ENCODE measurements at places on chromosomes 1 and 21.
A peak's percentile ranks its signal among the peaks of the same experiment; 100 is the strongest.

GRCh38 chr1:26811708-26812107 lies 14.8 kb upstream of the ZDHHC18 start:
- no peak for DNase-seq

DNA sequence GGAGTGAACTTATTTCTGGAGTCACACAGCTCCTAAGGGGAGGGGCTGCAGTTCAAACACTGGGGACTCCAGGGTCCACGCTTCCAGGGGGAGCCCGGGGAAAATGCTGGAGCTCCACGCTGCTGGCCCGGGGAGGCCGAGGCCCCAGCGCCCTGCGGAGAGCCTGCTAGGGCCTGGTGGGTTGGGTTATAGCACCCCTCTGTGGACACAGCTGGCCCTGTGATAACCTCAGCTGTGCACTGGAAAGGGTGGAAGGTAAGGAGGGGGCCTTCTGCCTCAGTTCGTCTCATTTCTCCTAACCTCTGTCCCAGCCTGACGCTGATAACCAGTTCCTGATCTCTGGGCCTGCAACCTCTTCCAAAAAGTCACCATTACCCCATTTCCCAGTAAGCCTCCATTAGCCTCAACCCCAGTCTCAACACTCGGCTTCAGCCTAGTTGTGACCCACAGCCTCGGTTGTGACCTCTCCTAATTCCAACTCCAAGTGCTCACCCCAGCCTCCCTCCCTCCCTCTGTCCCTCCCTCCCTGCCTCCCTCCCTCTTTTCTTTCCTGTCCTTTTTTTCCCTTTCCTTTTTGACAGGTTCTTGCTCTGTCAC lies 7.1 kb downstream of the NBL1 start:
- no peak for DNase-seq

DNA sequence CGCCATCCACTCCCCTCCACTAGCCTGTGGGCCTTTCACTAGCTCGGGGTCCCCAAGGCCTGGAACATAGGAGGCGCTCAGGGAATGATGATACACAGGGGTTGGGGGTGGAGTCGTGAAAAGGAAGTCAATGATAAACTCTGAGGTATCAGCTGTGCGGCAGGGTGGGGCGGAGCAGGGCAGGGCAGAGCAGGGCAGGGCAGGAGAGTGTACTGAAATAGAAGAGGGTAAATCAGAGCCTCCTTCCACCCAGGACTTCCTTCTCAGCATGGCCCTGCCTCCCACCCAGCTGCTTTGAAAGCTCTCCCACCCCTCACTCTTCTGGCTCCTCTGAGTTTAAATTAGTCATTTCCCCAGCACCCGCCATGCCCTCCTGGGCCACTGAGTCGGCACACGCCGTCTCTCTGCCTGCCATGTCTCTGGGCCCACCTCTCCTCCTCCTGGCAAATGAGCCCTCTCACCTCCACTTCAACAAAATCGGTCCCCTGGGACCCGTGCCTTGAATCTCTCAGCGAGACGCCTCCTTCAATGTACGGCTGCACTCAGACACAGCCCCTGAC lies 16.9 kb downstream of the CAPZB start:
- DNase-seq: no peak

DNA sequence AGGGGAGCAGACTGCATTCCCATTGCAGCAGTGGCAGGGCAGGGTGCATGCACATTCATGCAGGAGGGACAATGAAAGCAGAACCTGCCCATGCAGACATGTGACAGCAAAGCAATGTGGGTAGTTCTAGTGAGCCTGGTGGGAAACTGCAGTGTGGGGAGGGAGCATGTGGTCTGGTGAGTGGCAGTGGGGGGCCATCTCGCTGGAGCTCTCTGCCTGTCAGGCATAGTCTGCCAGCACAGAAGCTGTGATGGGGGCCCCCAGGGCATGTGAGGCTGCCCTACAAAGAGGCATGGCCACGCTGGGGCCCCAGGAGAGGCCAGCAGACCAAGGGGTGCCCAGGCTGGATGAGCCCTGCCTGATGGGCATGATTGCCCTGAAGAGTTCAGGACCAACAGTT lies 579.7 kb downstream of the PTPRC start:
- no peak for DNase-seq

DNA sequence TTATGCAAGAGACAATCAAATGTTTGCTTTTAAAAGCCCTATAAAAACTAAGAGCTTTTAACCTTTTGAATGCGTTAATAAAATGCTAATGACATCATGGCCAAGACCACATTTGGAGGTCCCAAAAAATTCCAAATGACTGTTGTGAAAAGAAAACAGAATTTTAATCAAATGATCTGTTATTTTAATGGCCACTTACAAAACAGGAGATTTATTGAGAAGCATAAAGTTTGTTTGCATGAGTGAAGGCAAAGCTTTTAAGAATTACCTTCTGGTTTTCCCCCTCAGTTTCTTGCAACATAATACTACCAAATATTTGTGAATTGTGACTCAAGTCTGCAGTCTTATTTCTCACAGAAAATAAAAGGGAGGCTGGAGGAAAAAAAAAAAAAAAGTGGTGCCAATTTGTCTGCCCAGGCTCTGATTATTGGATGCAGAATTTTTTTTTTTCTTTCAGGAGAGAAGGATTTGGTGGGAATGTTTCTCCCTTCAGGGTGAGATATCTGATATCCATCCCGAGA lies 60.7 kb downstream of the GORAB start:
- peak; percentile 87 for DNase-seq

- peak; percentile 12 for DNase-seq
Measured at GRCh38 chr1:161044908-161045735, 655 bp downstream of the USF1 start.

GRCh38 chr1:28927648-28928313 lies 13.4 kb downstream of the EPB41 start:
- peak; percentile 25 for DNase-seq

GRCh38 chr1:37239225-37239740 lies 205.0 kb upstream of the GRIK3 start:
- DNase-seq: no peak

DNA sequence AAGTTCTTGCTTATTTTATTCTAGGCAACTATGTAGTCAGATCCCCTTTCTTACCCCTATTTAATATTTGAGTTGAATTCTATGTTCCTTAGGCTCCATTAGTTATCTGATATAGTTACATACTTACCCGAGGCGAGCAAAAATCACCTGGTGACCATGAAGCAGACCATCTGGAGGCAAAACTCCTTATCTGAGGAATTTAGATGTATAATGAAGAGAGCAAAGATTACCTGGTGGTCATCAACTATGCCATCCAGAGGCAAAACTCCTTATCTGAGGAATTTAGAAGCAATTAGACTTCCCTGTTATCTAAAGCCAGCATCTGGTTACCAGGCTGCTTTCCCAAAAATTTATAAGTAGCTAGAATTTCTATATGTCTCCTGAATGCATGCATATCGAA lies 129.9 kb downstream of the PATJ start:
- no peak for DNase-seq

DNA sequence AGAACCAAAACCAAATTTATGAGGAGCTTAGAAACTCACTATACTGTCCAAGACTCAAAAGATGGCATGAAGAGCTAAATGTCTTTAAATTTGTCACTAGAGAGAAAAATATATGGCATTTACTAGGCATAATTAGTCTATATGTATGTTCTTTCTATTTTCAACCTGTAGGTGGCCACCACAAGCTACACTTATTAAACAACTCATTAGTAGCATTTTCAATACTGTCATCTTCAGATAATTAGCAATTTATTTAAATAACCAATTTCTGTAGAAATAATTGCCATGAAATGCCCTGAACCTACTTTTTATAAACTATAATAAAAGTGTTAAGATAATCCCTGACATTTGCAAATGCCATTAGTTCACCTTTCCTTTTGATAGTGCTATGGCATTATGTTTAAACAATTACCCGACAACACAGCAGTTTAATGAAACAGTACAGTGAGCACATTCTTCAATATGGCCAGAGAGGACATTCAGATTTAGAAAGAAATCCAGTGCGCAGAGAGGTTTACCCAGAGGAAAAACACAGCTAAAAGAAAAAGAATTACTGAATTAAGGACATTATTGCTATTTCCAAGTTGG lies 522.5 kb downstream of the PTBP2 start:
- no peak for DNase-seq

- DNase-seq: no peak
Measured at GRCh38 chr21:18449605-18450550, 46.3 kb upstream of the TMPRSS15 start.

DNA sequence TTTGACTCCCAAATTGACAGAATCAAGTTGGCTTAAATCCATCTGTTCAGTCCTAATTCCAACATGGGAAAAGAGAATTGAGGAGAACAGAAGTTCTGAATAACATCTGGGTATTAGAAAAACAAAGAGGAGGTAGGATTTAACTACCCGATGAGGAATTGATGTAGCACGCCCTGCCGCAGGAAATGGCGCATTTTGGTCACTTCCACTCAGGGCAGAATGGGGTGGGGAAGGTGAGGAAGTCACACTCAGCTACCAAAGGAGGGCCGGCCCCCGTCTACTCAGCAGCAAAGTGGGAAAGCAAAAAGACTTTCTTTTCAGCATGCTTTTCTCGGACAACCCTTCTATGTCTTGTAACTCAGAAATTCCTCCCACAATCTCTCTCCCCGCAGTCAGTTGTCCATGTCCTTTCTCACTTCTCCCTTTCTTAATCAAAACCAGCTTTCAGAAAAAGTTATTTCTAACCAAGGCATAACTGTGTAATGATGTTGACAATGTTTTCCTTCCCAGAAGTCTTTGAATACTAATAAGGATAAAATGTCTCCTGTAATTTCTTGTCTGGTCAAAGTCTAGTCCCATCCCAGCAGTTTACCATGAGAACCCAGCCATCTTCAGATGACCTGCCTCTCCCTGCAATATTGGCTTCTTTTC lies 60.5 kb upstream of the SIPA1L2 start:
- DNase-seq: peak; percentile 37

DNA sequence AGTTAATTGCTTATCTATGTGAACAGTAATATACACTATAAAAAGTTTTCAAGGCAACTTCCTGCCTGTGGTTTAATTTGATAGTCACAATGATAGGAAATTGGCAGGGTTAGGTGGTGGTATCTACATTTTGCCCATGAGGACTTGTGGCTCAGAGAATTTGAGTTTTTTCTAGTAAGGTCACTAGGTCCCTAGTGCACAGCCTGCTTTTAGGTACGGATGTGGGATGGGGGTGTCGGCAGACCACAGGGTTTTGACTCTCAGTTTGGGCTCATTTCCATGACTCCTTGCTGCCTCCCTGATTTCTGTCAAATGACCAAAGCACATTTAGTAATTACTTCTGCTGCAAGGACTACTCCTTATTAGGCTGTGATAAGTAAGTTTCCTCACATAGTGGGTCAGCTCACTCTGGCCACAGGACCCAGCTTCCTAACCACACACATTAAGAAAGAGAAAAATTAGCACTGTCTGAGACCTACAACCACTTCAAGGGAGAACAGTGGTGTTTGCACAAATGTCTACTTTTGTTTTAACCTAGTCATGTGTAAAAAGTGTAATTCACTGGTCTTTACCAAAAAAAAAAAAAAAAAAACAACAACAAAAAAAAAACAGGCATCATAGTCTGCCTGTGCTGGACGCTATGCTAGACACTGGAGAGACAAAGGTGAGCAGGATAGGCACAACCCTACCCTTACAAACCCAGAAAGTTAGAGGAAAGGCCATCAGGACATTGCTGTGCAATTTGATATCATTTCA lies 43.7 kb downstream of the MRPL39 start:
- DNase-seq: no peak

DNA sequence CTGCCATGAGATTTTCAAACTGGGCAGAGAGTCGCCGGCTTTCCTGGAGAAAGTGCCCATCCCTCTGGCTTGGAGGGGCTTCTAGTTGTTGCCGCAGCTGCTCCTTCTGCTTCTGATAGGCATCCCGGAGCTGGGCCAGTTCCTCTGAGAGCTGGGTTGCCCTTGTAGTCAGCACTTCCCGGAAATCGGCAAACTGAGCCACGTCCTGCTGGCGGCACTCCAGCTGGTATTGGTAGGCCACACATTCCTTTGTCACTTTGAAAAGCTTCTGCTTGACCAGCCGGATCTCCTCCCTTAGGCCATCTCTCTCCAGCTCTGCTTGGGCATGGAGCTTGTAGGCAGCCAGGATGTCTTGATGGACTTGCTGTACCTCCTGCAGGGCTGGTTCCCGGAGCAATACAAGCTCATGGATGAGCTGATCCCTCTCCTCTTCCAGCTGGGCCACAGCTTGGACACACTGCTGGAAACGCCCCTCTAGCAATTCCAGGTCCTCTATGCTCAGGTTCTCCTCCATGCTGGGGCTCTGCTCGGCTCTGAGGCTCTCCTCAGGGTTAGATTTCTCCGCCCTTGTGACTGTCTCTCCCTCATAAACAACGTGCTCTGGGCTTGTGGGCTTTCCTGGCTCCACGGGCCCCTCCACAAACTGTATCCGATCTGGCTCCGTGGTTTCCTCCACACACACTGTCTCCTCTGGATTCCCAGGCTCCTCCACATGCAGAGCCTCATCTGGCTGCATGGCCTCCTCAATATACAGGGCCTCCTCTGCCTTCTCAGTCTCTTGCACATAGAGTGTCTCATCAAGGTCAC lies 7.3 kb downstream of the SYNC start:
- no peak for DNase-seq

DNA sequence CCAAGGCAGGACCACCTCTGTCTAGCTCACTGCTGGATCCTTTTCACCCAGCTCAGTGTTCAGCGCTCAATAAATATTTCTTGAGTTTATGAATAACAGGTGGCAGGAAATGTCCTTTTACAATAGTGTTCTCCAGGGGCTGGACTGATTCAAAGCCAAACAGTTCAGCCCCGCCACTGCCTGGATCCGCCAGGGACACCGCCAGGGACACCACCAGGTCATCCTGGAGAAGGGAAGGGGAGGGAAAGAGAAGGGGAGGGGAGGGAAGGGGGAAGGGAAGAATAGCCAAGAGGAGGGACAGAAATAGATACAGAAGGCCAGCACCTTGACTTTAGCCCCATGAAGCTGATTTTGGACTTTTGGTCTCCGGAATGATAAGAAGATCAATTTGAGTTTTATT lies 255.6 kb downstream of the GRIK3 start:
- DNase-seq: no peak

DNA sequence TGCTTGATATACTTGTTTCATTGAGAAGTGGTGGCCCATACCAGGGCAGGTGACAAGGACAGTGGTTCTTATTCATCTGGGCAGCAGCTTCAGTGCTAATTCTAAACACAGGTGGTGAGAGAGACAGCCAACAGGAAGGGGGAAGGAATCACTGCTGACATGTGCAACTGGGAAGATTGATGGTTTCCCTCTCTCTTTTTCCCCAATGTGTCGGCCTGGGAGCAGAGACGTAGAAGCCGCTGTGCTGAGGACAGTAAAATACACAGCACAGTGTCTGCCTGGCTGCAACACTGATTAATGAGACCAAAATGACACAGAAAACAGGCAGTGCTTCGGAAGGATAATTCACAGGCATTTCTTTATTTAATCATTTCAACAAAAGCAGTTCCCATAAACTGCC lies 48.8 kb downstream of the WARS2 start:
- DNase-seq: no peak

GRCh38 chr1:81430236-81430938 lies 370.3 kb upstream of the ADGRL2 start:
- no peak for DNase-seq

DNA sequence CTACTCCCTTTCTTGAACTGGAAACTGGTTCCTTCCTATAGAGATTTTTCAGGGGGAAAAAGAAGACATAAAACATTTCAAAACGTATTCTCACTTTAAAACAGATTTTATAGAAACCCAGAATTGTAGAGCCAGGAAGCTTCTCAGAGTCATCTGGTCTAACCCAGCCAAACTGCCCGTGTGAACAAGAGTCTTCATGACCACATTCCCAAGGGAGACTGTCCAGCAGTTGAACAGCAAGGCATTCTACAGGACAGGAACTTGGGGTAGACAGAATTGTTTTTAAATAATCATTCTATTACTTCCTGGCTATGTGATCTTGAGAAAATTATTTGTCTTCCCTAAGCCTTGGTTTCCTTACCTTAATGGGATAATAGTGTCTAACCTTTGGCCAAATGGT lies 163.5 kb upstream of the IVNS1ABP start:
- DNase-seq: no peak

GRCh38 chr1:33143176-33143575 lies 38.7 kb downstream of the TRIM62 start:
- no peak for DNase-seq
